Fibroblast of skin of back (primary cell): ENCODE measurements at places on chromosomes 4 and X.
A peak's percentile ranks its signal among the peaks of the same experiment; 100 is the strongest.

DNA sequence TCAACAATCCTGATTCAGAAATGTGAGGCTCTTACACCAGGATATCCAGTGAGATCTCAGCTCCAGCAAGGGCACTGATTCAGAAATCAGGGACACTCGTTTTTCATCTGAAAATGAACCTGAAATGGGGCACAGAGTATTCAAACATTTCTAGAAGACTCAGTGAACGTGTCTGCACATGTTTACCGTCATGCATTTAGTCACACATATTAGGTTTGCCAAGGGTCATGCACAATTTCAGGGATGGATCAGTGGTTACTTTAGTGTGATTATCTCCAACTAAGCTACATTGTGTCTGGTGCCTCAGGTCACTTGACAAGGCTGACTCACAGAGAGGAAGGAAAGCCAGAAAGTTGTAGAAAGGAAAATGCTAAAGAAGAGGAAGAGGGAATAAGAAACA lies 33.6 kb upstream of the SPANXN2 start:
- no peak for DNase-seq

DNA sequence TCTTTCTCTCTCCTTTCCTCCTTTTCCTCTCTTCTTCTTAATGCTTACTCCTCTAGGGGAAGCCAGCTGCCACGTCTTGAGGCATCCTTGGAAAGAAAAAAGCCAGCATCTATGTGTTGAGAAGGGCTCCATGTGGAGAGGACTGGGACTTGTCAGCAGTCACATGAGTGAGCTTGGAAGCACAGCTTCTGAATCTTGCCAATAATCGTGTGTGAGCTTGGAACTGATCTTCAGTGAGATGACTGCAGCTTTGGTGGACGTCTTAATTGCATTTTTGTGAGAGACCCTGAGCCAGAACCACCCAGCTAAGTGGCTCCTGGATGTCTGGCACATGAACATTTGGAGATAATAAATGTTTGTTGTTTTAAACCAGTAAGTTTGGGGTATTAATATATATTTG lies 371.7 kb downstream of the SLITRK2 start:
- no peak for DNase-seq

DNA sequence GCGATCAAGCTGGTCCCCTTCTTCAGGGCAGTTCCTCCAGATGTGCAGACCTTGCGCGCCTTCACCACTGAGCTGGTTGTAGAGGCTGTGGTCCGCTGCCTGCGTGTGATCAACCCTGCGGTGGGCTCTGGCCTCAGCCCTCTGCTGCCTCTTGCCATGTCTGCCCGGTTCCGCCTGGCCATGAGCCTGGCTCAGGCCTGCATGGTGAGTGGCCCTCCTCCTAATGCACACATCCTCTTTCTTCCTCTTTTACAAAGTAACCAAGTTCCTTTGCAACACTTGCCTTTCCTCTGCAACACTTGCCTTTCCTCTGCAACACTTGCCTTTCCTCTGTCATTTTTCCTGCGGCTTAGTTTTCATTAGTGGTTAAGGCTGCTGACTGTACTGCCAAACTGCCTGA lies 1.8 kb downstream of the CCDC22 start:
- DNase-seq: no peak

DNA sequence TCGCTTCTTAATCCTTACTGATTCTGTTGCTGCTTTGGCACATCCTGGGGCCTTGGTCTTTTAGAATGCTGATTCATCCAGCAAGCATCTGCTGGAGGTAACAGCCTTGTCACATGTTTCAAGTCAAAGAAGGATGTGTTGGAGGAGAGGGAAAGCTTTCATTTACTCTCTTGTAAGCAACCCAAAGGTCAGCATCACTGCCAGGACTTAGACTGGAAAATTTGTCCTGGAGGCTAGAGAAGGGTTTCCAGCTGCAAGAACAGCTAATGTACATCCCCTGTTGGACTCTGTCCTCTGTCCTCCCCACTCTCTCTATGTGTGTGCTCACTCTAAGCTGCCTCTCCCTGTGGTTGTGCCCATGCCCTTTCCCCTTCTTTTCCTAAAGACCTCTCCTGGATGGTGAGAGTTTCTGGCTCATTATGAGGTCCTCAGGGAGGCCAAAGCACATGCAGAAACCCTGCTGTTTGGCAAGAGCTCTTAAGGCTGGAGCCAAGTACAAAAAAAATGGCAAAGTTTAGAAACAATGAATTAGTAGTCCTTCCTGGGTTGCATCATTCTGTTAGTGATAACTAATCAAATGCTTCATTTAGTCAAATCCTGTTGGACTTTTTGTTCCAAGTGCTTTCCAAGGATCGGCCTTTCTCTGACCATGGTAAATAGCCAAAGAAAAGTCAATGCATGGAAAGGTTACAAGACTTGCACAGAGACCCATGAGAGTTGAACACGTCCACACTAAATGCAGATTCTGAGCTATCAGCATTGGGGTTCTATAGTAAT lies 13.4 kb upstream of the SRPX start:
- DNase-seq: peak; percentile 74

- no peak for DNase-seq
Measured at GRCh38 chr4:102988429-102989020, 31.0 kb downstream of the SLC9B1 start.

- DNase-seq: no peak
Measured at GRCh38 chr4:67550857-67551256, 5.6 kb upstream of the CENPC start.

- no peak for DNase-seq
Measured at GRCh38 chr4:6150046-6150735, 50.2 kb downstream of the JAKMIP1 start.

DNA sequence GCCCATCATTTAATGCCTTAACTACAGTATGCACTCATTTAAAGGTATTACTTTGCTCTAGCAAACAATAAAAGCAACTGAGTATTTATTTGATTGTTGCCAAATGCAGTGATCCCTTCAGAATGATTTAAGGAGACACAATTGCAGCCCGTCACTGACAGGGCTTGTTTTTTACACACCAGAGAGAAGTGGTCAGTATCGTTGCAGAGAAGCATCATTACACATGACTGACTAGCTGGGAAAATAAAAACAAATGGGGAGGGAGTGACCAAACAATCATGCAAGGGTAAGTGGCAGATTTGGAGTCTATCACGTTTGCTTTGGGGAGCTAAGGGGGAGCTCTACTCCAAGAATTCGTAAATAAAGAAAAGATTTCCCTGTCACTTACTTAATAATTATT lies 1685.3 kb upstream of the TENM3 start:
- DNase-seq: no peak

GRCh38 chr4:41029098-41029497 lies 185.2 kb downstream of the APBB2 start:
- DNase-seq: no peak

DNA sequence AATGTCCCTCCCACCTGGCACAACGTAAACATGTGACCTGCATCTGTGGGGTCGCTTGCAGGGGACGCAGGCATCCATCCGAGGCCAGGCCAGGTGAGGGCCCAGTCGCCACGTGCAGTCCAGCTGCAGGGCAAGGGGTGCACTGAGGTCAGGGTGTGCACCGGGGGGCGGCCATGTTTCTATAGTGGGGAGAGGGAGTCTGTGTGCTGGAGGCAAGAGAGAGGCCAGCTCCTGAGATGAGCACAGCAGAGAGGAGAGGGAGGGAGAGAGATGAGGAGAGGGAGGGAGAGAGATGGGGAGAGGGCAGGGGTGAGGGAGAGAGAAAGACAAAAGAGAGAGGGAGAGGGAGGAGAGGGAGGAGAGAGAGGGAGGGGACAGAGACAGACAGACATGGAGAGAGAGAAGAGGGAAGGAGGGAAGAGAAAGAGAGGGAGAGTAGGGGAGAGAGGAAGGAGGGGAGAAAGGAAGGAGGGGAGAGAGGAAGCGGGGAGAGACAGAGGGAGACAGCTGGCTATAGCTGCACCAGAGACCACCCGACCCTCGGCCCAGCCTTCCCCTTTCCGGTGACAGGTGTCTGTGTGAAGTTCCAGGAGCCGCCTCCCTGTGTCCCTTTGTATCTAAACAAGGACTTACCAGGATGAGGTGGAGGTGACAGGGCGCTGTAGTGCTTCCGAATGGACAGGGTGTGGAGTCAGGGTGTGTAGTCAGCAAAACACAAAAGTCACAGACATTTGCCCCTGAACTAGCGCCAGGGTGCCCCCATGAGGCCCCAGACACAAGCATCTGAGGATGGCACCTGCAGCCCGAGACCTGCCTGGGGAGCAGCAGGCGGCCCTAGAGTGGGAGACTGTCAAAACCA lies 68.7 kb downstream of the ADRA2C start:
- DNase-seq: no peak

- no peak for DNase-seq
Measured at GRCh38 chr4:113998531-113998930, 19.1 kb upstream of the ARSJ start.

- no peak for DNase-seq
Measured at GRCh38 chr4:15144967-15145295, 142.7 kb downstream of the CPEB2 start.

DNA sequence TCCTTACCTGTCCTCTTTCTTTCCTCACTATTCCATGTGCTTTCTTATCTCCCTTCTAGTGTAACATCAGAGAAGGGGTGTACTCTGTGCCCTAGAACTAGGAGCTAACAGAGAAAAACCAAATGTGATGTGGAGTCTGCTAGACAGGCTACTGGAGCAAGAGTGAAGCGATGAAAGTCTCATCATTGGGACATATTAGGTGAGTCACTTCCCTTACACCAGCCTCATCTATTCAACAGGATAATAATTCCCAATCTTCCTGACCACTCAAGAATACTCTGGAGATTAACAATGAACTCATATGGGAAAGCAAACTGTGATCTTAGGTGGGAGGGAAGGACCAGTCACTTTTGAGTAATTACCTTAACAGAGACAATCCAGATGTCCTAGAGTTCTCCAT lies 58.1 kb downstream of the RAB40A start:
- no peak for DNase-seq

GRCh38 chr4:22427675-22428074 lies 88.2 kb downstream of the ADGRA3 start:
- DNase-seq: no peak

GRCh38 chrX:105829011-105829410 lies 6.7 kb downstream of the NRK start:
- DNase-seq: peak; percentile 44

DNA sequence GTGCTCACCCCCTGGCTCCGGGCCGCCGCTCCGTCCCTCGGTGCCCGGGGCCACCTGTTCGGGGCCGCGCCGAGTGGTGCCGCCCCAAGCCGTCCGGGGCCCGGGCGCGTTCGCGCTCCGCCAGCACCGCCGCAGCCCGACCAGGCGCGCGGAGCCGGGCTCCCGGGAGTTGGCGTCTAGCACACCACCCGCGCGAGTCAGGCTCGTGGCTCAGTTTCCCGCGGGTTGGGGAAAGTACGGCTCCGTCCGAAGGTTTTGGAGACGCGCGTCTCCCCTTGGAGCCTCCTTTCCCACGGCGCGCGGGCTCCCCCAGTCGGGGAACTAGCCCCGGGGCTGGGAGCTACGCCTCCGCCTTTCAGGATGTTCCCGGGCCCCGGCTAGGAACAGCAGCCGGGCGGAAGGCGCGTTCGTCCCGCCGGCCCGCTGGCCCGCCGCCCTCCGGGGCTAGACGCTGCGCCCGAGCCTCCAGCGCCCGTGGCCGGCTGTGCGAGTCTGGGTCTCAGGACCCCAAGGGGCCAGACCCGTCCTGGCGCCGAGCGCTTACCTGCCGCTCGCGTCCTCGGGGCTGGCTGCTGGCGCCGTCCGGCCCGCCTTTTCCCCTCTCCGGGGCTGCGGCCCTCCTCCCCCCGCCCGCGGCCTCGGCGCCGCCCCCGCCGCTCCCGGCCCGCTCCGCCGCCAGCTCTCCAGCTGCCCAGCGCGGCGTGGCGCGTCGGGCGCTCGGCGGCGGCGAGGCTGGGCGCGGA lies at the start of gene ADGRG2:
ADGRG2 (minus strand) TSS at position 571 of the 743 bp plus-strand sequence. CDS start 53,634 bp downstream, outside the sequence.
- peak; percentile 31 for DNase-seq

DNA sequence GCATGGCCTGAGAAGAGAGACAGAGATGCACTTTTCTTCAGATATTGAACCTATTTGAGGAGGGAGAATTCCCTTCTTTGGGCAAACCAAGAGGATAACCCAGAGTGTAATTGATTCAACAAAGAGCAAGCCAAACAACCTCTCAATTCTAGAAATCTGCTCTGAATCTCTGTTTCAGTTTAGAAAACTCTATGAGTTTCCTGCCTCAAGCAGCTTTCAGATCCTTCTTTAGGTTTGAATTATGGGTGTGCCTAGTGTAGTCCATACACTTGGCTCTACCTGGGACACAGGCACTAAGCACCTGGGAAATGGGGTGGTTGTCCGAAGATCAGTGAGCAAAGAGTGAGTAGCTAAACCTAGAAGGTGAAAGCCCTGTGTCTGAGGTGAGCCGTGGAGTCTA lies 52.0 kb upstream of the MTMR8 start:
- no peak for DNase-seq

DNA sequence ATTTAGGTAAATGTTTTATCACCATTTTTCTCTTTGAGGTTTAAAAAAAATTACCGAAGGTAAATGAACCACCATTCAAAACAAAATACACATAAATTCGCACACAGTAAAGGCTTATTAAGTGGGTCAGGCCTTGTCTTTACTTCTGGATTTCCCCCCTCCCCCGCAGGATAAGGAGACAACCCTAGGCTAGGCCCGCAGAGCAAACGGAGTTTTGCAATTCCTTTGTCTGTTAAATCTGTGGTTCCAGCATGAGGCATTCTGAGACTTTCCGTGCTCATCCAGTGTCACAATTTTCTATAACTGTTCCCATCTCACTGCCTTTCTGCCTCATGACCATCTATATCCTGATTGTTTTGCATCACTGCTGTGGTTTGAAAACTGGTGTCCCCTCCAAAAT lies 307.4 kb downstream of the DCHS2 start:
- DNase-seq: no peak

DNA sequence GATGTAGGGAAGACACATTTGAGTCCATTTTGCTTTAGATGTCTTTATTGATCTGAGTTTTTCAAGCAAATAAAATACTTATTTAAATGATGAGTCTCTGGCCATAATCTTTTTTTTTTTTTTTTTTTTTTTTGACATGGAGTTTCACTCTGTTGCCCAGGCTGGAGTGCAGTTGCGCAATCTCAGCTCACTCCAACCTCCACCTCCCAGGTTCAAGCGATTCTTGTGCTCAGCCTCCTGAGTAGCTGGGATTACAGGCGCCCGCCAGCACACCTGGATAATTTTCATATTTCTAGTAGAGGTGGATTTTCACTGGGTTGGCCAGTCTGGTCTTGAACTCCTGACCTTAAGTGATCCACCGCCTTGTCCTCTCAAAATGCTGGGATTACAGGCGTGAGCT lies 194.5 kb upstream of the MAD2L1 start:
- no peak for DNase-seq

GRCh38 chr4:122151982-122152710 lies at the start of gene BLTP1:
BLTP1 (plus strand) TSS chr4:122152331; CDS start chr4:122170648, 18,317 bp downstream.
- DNase-seq: peak; percentile 81

DNA sequence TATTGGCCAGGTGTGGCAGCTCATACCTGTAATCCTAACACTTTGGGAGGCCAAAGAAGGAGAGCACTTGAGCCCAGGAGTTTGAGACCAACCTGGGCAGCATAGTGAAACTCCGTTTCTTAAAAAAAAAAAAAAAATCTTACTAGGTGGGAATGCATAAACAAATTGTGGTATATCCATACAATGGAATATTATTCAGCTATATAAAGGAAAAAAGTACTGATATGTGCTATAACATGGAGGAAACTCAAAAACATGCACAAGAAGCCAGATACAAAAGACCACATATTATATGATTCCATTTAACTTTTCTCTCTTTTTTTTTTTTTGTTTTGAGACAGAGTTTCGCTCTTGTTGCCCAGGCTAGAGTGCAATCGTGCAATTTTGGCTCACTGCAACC lies 13.5 kb upstream of the BCORL1 start:
- DNase-seq: no peak

GRCh38 chrX:119226446-119226845 lies 9.6 kb upstream of the PGRMC1 start:
- DNase-seq: no peak

GRCh38 chrX:112043997-112044396 lies 38.6 kb downstream of the TRPC5 start:
- peak; percentile 2 for DNase-seq

GRCh38 chrX:34778916-34779315 lies 121.8 kb upstream of the TMEM47 start:
- peak; percentile 93 for DNase-seq
